Kidney epithelial cell (primary cell): ENCODE measurements at places on chromosomes 7 and 10. TPM values are rescaled to one million over a fixed set of nuclear protein-coding genes. Genes with fewer than 3 reads are reported as not detected.

Gene SUGCT
- total RNA-seq, result 4.0 and 10.1 TPM in 2 replicates

Gene POLR2J
- total RNA-seq, result 36.2 and 47.6 TPM in 2 replicates

Gene RAB19
- total RNA-seq, result 6.4 and 10.2 TPM in 2 replicates

Gene TECTB
- total RNA-seq, result not detected in 2 replicates

Gene CYP26C1
- total RNA-seq, result 0.17 and 0.41 TPM in 2 replicates

Gene PLEKHS1
- not detected in 2 replicates for total RNA-seq

Gene EEF1AKMT2
- total RNA-seq, result 13.5 and 14.5 TPM in 2 replicates

Gene HSPB1
- 138 and 214 TPM in 2 replicates for total RNA-seq

Gene NRCAM
- total RNA-seq, result 32.3 and 39.0 TPM in 2 replicates

Gene SPAM1
- total RNA-seq, result not detected in 2 replicates

Gene HTR7
- 0.17 and 2.1 TPM in 2 replicates for total RNA-seq

Gene ELFN1
- total RNA-seq, result 0.55 and 0.71 TPM in 2 replicates

Gene NEBL
- 6.9 and 8.9 TPM in 2 replicates for total RNA-seq

Gene AKR1C2
- 0.27 and 2.0 TPM in 2 replicates for total RNA-seq

Gene GPR37
- 2.7 and 4.1 TPM in 2 replicates for total RNA-seq

GRCh38 chr7:93350338-93350737 is 118.2 kb downstream of the VPS50 start:
- DNase-seq, result no peak

DNA sequence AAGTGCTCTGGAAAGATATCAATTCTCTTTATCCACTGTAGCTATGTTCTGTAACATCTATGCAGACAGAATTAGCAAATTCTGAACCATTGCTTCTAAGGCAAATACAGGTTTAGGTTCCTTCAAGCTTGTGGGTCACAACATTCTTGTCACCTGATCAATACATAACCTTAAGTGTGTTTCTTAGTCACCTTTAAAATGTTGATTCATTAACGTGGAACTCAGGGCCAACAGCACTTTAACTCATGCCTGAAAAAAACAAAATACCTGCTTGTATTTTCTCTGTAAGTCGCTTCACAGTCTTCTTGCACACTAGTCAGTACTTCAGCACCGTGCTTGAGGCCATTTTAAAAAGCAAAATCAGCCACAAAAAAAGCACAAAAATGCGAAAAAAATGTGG is 35.2 kb upstream of the TRIL start:
- no peak for DNase-seq

GRCh38 chr10:132591166-132591971 is 53.8 kb downstream of the INPP5A start:
- DNase-seq, result no peak

- DNase-seq, result no peak
These were observed 11.6 kb downstream of the OGDHL start for GRCh38 chr10:49750546-49750945.

- DNase-seq, result no peak
These were observed 5.8 kb upstream of the AGMO start for GRCh38 chr7:15567652-15568051.

GRCh38 chr7:135713836-135714470 is 14.0 kb downstream of the SLC13A4 start:
- DNase-seq, result no peak

- no peak for DNase-seq
These were observed 30.6 kb upstream of the CABCOCO1 start for GRCh38 chr10:61632057-61632670.

DNA sequence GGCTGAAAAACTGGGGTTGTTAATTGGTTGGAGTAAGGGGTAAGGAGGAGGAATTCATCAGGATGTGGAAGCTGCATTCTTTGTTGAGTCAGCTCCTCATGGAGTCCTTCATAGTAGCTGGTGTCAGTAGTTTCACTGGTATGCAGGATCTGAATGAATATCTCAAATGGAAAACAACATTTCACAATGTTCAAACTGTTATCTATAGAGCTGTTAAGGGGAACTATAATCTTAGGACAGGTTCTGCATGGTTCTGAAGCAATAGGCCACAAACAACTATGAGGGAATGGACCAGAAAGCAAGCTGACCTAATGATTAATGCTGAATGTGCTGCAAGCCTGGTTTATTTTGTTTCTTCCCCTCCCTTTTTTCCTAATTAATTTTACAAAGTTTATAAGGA is 225.8 kb downstream of the IPMK start:
- DNase-seq, result no peak

DNA sequence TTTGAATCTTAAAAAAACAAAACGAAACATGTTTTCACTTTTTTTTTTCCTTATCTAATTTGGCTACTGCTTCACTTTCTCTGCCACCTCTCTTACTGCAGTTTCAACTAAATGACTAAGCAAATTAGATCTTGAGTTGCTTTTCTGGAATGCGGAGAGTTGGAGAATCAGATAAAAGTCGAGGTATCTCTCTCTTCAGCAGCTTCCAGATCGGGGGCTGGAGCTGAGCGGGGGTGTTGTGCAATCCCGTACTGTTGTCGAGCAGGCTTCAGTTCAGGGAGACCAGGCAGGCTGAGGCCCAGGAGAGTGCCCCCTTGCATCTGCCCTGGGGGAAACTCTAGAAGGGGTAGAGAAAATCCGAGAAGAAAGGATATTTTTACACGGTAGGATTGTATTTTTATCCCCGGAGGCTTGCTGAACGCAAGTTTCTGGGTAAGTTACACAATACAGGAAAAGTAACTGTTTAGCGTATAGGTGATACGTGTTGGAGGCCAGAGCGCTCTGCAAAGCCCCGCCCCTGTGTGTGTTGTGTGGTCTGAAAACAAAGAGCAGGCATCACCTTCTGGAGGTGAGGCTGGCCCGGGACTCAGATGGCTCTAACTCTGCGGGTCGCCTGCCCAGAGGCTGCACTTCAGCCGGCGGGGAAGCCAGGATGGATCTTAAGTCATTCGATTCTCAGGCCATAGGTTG is 116.6 kb downstream of the KLF6 start:
- peak; percentile 55 for DNase-seq

DNA sequence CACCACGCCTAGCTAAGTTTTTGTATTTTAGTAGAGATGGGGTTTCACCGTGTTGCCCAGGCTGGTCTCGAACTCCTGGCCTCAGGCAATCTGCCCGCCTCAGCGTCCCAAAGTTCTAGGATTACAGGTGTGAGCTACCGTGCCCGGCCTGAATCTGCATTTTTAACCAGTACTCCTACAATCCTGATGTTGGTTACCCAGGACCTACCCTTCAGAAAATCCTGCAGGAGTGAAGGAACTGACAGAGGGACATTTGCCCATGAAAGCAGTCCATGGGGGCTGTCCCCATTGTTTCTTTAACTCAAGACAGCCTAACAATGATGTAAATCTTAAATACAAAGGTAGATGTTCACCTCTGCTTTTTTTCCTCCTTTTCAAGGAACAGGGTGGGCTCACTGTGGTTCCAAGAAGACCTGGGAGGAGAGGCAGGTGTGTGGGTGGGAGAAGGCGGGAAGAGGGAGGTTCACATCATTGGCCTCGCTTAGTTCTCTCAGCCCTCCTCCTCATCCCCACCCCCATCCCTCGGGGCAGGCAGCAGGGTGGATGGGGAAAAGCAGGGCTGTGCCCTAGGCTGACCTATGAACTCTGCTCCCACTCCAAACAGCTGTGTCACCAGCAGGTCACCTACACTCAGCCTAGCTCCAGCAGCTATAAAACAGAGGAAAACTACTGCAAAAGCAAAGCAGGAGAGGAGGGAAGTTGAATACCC is 13.5 kb downstream of the LRRC20 start:
- no peak for DNase-seq

- DNase-seq, result no peak
These were observed 384.9 kb upstream of the PFKP start for GRCh38 chr10:2682491-2682890.

GRCh38 chr10:7027913-7028808 is 382.7 kb downstream of the SFMBT2 start:
- peak; percentile 12 for DNase-seq

DNA sequence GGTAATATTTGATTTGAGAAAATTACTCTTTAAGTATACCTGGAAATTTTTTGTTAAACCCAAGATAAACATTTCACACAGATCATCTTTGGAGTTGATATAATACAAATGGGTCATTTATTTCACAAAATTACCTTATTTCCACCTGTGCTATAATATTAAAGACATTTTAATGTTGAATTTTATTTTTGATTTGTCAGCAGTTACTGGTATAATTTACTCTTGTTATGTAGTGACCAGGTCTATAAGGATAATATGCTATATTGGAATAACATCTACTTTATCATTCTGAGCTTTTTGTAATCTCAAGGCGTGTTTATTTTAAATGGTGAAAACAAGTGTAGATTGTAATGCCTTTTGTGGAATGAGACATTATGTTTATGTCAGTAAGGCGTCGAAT is 26.6 kb downstream of the PRKAR2B start:
- DNase-seq, result no peak

DNA sequence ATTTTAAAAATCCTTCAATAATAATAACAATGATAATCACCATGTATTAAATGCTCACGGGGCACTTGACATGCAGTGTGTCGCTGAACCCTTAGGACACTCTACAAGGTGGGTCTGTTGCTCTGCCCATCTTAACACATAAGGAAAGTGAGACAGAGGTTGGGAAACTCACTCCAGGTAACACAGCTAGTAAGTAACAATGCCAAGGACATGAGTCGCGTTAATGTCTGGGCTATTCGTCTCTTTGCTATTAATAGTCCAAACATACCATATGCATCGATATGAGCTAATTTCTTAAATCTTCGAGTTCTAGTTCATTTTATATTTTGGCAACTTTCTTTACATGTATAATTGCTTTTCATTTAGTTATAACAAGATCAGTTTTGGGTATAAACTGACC is 79.5 kb downstream of the BEND7 start:
- DNase-seq, result no peak

DNA sequence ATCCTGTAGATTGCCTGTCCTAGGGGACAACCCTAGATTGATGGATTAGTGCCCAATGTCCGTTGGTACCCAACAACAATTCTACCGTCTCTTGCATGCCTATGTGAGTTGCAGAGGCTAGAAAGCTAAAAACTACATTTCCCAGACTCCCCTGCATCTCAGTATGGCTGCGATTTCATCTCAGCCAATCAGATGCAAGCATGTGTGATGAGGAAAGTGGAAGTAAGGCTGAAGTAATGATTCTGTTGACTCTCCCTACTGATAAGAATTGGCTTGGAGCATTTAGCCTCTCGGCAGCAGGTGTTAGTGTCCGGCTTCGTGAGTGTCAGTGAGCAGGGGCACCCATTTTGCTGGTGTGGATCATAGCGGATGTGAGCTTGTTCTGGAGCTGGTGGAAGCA is 171.9 kb downstream of the FGFR2 start:
- DNase-seq, result no peak

DNA sequence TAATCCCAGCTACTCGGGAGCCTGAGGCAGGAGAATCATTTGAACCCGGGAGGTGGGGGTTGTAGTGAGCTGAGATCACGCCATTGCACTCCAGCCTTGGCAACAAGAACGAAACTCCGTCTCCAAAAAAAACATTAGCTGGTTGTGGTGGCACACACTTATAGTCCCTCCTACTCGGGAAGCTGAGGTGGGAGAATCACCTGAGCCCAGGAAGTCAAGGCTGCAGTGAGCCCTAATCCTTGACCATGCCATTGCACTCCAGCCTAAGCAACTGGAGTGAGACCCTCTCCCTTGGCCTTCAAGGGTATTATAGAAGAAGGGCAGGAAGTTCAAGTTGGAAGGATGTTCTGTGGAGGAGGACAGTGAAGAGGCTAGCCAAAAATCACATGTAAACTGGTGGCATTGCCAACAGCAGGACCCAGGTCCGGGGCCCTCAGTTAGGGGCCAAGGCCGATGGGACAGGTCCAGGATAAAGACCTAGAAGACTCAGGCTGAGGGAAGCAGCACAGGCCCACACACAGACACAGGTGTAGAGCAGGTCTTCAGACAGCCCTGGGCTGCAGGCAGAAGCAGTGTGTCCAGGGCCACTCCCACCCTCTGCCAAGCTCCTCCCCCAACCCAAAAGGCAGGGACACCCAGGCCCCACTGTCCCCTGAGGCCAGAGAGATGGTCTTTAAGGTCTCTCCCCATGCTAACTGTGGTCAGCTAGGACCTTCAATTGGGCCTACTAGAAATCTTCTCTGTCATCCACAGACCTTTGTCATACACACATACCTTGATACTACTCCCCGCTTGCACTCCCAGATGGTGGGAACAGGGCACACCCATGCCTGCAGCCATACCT is 8.4 kb upstream of the SAMD8 start:
- no peak for DNase-seq

DNA sequence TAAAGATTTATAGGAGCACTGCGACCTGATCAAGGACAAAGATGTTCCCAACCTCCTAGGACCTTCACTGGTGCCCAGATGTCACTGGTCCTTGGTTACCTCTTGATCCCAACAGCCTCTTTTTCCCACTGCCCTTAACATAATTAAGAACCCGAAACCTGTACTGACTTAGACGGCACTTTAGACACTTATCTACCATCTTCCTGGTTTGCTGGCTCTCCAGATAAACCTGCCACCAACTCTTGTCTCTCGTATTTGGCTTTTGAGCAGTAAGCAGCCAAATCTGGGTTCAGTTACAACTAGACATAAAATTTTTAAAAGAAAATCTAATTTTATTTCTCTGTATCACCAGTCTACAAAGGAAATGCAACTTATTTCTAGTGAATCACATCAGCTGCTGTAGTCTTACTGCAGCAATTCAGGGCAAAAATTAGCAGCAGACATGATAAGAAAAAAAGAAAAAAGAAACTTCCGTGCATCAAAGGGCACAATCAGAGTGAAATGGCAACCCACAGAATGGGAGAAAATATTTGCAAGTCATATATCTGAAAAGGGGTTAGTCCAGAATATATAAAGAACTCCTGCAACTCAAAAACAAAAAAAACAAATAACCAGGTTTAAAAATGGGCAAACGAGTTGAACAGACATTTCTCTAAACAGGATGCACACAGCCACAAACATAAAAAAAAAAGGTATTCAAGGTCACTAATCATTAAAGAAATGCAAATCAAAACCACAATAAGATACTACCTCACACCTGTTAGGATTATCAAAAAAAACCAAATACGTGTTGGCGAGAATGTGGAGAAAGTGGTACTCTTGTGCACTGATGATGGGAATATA is 9.4 kb downstream of the ASB13 start:
- DNase-seq, result no peak

DNA sequence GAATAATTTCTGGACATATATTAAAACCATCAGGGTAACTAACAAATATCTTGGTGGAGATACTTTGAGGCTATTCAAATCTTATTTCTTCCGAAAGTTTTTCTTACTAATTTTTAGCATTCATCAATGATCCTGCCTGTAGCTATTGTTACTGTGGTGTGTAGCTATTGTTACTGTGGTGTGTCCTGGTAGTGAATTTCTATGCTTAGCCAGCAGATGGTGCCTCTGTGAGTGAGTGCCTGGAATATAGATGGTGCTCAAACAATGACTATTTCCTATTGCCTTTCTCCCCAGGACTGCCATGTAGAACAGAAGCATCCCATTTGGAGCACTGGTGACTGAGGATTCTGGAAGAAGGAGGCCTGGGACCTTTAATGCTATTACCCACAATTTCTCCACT is 245.7 kb downstream of the CCSER2 start:
- no peak for DNase-seq

DNA sequence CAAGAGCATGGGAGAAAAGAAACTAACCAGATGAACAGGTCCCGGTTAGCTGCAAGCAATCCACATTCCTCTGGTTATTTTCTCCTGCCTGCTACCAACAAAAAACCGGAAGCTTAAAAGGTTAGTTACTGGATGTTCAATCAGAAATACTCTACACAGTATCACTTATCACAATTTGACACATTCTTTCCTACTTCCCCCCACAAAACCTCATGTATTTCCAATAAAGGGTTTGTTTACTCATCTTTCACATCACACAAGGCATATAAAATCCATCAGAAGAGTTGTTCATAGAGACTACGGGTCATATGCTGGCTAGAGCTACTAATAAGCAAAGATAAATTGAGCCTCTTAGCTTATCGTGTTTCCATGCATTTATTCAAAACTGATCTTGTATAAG is 4.8 kb downstream of the SLC25A28 start:
- DNase-seq, result no peak

- no peak for DNase-seq
These were observed 33.4 kb upstream of the GDF10 start for GRCh38 chr10:47266602-47267001.
